ENCODE measurements at places on chromosomes 13 and 19.

DNA sequence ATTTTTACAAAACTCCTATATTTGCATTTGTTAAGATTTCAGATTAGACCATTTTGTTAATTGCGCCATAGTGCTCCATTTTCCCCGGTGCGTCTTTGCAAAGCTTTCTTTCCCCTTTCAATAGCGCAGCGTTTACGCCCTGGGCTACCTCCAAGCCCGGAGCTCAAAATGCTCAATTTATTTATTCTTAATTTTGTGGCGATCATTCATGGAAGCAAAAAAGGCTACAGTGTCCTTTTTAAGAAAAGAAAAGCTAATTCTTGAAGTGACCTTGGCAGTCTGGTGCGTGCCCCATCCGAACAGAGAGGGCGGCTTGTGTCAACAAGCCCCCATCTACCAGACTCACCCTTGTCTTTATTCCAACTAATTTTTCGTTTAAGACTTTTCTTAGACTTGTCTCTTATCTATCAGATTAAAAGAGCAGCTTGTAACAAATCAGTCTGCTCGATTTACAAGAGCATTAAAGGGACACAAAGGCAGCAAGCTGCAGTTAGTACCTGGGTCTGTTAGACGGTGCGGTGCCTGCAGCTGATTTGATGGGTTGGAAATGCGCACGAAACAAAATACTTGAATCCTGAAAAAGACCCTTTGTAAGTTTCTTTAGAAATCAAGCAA, 30.1 kb downstream of the GSX1 start:
- no peak for DNase-seq

GRCh38 chr13:104143760-104144416, 1077.7 kb upstream of the SLC10A2 start:
- DNase-seq = no peak

DNA sequence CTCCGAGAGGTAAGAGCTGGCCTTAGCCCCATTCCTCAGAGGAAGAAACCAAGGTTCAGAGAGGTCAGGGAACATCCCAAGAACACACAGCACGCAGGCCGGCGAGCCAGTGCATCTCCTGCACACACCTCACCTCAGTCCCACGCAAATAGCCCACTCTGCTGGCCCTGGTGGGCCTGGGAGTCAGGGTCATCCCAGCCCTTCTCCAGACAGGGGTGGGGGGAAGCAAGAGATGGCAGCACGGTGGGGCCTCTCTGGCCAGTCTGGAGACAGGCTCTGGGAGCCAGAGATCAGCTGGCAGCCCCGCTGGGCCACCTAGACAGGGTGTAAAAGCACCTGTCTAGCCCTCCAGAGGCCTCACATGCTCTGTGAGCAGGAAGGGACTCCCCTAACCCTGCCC, 26.8 kb downstream of the TUBA3C start:
- no peak for DNase-seq

DNA sequence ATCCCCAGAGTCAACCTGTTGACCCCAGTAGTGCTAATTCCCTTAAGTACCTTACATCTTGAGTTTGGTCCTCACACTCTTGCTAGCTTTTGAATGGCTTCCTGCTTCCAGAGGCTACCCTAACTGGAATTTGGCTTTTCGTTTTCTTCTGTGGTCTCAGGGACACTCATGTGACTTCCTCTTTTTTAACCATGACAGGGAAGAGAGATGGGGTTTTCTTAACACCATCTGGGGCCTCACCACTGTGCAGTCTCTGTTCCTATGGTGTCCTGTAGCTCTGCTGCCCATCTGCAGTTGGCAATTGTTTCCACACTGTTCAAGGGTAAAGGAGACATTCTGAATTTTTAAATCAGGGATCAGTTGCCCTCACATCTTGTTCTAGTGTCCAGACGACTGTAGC, 66.7 kb downstream of the SLC10A2 start:
- no peak for DNase-seq

GRCh38 chr13:81929988-81930387, 1589.1 kb upstream of the SPRY2 start:
- no peak for DNase-seq

DNA sequence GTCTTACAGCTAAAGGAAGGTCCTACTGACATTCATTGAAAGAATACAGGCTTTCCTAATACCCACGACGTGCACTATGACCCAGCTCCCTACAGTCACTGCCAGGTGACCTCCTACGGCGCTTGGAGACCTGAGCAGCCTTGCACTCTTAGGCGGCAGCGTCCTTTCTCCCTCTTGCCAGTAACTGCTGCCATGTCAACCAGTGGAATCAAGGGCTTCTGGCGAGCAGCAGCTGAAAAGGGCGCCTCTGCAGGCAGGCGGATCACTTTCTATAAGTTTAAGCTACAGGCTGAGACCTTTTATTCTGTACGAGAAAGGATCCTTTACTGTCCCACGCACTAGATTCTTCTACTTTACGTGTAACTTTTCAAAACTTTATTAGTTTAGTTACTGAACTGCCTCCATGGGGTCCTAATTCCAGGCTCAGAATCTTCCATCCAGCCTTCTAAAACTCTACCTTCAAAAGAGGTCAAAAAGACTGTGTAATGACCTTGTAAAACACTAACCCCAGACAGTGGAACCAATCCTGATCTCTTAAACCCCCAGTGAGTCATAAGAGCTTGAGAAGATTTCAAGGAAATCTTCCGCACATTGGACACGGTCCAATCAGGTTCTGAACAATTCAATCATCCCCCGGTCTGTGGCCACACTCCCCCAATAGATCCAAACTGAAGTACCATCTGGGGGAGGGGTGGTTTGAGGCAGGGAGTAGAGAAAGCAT, 1.9 kb downstream of the KCTD12 start:
- no peak for DNase-seq

DNA sequence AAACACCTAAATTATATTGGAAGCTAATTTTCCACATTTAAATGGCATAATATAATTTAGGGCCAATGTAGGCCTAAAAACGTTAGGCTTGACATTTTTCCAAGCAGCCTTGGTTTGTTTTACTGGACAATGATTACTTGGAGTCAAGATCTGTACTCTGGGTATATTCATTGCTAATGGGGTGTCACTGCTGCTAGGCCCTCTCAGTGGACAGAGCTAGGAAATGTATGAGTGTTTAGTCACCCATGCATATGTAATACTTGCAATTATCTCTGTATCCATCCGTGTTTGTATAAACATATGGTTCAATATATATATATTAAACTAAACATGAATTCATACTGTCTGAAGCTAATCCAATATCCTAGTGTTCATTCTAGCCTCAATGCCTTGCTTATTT, 598.1 kb downstream of the DCT start:
- DNase-seq = no peak

DNA sequence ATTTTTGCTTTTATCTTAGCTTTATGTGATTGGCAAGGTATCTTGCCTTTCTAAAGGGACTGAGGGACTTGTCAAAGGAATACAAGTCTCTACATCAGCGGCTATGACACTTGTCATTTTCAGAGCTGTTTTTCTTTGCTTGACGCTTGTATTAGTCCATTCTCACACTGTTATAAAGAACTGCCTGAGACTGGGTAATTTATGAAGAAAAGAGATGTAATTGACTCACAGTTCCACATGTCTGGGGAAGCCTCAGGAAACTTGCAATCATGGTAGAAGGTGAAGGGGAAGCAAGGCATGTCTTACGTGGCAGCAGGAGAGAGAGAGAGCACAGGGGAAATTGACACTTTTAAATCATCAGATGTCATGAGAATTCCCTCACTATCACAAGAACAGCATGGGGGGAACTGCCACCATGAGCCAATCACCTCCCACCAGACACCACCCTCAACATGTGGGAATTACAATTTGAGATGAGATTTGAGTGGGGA, 128.2 kb downstream of the GPC5 start:
- no peak for DNase-seq

- DNase-seq = no peak
Measured at GRCh38 chr13:68938639-68939038, 1169.0 kb upstream of the ATXN8OS start.

DNA sequence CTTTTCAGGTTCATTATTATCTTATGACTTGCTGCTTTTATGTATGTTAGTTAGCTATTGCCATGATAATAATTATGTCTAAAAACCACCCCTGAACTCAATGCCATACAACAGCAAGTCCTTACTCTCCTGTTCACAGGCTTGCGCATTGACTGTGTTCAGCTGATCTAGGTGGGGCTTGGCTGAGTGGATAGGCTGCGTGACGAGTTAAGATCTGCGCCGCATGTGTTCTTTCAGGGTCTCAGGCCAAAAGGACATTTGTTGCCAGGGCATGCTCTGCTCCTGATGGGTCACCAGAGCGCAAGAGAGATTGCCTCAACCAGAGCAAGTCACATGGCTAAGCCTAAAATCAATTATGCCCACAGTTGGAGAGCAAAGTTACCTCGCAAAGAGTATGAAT, 859 bp downstream of the ZNF568 start:
- DNase-seq = no peak

- DNase-seq = no peak
Measured at GRCh38 chr13:42393573-42394360, 121.8 kb downstream of the AKAP11 start.

- no peak for DNase-seq
Measured at GRCh38 chr13:71460211-71460610, 406.8 kb downstream of the DACH1 start.

DNA sequence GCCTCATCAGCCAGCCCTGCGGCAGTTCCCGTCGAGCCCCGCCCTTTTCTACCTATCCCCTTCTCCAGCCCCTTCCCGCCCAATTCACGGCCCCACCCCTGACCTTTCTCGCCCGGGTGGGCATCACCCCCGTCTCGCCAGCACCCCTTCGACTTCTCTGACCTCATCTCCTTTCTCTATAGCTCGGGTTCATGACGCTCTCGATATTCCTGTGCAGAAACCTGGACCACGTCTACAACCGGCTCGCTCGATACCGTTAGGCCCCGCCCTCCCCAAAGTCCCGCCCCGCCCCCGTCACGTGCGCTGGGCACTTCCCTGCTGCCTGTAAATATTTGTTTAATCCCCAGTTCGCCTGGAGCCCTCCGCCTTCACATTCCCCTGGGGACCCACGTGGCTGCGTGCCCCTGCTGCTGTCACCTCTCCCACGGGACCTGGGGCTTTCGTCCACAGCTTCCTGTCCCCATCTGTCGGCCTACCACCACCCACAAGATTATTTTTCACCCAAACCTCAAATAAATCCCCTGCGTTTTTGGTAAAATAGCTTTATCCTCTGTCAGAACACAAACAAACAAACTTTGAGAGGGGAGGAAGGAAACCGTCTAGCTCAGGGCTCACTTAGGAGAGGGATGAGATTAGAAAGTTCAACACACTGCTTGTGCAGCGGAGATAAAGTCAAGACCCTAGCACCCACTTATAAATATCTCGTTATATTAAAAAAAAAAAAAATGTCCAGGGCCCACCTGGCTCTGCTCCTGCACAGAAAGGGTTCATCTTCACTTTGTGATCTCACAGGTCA, 5.1 kb downstream of the CD37 start:
- DNase-seq = no peak

GRCh38 chr13:32142115-32142514, 110.5 kb downstream of the FRY start:
- DNase-seq = no peak

- DNase-seq = no peak
Measured at GRCh38 chr19:40604647-40605215, 3.6 kb downstream of the LTBP4 start.

GRCh38 chr19:33266974-33267484, 35.3 kb downstream of the CEBPA start:
- no peak for DNase-seq

DNA sequence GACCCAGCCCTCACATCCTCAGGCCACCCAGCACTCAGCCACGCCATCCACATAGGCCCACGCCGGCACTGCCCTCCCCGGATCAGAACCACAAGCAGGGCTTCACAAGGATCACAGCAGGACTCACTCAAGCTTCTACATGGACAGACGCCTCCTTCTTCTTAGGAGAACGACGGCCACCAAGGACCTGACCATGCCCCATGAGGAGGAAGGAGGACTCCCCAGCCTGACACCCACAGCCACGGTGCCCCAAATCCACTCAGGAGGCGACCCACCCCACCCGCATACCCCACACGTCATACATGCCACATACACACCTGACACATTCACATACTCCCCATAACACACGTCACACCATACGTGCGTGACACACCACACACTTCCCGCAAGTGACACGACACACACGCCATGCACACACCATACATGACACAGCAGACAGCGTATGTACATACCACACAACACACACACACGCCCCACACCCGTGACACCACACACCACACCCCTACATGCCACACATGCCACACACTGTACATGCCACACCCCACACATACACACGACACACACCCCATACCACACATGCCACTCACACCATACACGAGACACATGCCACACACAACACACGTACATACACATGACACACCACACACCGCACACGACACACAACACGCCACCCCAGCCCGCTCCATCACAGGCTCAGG, 50.4 kb downstream of the MLLT1 start:
- no peak for DNase-seq

- DNase-seq = no peak
Measured at GRCh38 chr19:30325676-30326392, 46.4 kb upstream of the ZNF536 start.

GRCh38 chr19:17721111-17721628, 1.9 kb downstream of the MAP1S start:
- no peak for DNase-seq

DNA sequence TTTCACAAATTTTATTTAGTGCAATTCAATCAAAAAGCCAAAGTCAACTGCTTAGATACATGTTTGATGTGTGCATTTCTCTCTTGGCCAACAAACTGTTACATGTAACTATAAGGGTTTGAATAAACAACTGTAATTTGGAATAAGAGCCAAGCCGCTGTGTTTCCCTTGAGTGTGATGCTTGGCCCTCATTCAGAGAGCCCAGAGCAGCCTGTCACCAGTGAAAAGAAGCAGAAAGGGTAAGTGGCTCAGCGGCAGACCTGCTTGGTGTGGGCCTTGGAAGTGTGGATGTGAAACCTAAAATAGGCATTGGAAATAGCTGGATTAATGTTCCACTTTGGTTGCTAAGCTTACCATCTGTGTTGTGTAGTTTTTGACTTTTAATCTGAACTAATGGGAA, 924.6 kb downstream of the OLFM4 start:
- no peak for DNase-seq

- no peak for DNase-seq
Measured at GRCh38 chr13:83503424-83503823, 378.9 kb downstream of the SLITRK1 start.

- no peak for DNase-seq
Measured at GRCh38 chr19:29711584-29712132, 3.4 kb downstream of the C19orf12 start.

DNA sequence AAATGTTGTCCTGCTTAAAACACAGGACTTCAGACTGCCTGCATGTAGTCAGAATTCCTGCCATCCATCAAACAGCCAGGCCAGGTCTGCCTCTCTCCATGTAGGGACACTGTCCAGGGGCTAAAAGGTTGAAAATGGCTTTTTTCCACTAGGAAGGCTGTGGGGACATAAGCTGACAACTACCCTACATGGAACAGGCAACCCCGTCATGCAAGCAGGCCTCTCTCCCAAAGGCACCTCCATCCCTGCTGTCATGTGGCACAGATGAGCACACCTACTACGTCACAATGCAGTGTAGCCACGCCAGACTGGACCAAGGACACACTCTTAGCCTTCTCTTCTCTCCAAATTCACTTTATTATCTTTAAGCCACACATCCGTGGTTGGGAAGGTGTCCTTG, 40.8 kb downstream of the LATS2 start:
- no peak for DNase-seq
